ENCODE measurements at places on chromosomes 5 and 9.
A peak's percentile ranks its signal among the peaks of the same experiment; 100 is the strongest.

GRCh38 chr5:173324115-173325001 is 3.9 kb downstream of the STC2 start:
- peak; percentile 93 for DNase-seq

DNA sequence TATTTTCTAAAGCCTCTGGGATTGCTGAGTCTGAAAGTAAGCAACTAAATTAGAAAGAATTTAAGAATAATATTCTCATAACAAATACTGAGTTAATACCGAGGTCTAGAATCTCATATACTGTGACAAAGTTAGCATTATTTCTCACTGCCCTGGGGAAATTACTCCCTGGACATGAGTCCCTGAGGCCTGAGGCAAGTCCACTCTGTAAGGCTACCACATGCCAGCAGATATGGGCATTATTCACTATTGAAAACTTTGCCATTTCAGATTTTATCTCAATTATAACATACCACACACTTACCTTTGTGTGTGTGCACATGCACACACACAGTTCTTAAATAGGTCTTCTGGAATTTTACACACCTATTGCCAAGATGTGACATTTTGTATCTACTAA is 22.9 kb downstream of the ELL2 start:
- no peak for DNase-seq

DNA sequence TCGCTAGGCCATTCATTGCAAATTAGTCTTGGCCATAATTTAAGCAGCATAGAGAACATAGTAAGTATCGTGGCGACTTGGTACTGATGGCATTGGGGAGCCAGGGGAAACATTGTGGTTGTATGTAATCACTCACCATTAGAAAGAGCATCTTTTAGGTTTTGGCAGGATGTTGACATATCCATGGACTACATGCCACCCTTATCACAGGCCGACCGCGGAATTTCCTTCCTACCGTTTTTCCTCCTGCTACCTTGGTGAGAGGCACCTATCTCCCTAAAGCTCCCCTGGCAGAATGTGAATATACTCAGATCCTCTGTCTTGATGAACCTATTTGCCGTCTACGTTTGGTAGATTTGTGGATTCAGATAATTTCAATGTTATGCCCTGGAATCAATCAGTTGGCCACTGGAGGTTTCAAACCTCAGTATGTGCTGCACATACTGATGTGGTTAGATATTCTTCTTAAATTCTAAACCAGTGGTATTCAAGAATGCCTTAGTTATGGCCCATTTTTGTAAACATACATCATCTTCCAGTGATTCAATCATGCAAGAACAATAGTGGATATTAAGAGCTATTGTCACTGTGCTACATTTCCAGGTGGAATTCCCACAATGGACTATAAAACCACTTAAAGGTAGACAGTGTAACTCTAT is 271.0 kb upstream of the HAPLN1 start:
- DNase-seq, result no peak

DNA sequence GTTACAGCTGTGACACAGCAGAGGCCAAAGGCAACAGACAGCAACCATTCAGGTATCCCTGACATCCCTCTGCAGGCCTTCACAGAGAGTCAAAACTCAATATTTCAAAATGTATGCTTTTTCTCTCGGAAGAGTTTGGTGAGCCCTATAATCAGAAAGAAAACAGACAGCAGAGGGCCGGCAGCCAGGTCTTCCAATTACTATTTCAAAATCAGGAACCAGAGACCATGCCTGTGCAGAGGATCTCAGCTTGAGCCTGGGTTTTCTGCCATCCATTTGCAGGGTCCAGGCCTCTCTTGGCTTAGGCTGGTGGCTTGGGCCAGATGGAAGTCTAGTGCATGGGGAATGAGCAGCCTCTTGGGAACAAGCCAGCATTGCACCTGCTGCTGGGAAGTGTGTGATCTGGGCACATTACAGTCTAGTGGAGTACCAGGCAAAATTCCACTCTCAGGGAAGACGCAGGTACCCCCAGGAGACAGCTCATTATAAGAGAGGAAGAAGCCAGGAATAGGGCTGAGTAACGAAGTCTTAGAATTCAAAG is 231.3 kb downstream of the ENC1 start:
- DNase-seq, result peak; percentile 79

GRCh38 chr9:122360891-122361290 is 9.9 kb upstream of the PTGS1 start:
- DNase-seq, result no peak

DNA sequence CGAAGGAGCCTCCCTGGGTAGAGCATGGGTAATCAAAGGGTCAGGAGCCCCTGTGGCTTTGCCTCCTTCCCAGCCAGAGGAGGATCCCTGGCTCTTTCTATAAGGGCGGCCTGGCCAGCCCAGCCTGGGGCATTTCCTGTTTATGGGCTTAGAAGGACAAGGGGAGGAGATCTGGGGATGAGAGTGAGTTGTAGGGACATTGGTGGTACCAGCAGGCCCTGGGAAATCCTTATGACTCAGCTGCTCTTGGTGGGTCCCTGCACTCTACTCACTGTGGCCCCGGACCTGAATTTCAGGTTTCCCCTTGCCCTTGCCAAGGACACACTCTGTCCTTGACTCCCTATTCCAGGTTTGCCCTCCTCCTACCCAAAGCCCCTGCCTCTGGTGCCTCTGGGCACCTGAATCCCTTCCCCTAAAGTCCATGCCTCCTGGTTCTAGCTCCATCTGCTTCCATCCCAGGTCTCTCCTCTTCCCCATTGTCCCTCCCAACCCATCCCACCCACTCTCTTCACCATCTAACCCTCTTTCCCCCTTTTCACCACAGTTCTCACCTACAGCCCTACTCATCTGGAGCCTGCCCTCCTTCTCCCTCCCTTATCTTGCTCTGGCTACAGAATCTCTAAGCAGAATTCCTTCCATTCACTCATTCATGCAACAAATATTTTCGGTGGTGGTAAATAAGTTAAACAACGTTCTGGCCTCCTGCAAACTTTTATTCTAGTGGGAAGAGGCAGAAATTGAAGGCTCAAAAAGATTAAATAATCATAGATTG is 34.9 kb downstream of the PCDH1 start:
- DNase-seq, result no peak

GRCh38 chr5:166994226-166994625 is 1297.2 kb upstream of the WWC1 start:
- no peak for DNase-seq

- DNase-seq, result no peak
Measured at GRCh38 chr5:90632791-90633190, 74.2 kb downstream of the ADGRV1 start.

DNA sequence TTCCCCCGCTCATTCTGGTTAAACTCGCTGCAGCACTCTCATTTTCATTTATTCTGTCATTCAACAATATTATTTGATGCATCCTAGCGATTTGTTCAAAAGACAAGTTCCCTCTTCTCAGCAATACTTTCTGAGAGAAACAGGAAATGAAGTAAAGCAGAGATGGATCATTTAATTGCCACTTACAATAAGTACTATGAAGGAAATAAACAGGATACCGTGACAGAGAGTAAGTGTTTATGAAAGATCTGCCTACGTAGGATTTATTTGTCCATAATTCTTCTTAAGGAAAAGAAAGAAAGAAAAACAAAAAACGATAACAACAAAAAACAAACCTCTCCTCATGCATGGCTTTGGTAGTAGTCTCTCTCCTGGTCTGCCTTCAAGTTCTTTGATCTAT is 406.8 kb upstream of the ZNF608 start:
- no peak for DNase-seq

DNA sequence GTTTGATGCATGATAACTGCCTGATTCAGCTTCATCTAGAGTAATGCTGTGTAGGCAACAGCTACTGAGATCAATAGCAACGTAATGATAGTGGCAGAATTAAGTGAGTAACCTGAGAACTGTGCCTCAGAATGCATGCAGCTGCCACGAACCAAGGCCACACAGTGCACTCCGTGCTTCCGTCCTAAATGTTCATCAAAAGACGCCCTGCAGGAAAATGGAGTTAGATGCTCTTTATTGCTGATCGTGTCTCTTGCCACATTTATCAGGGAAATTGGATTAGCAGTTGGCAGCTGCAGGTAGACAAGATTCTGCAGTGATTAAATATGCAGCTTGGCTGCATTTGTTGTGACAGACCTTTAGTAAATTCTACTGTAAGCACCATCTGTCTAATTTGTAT is 107.7 kb upstream of the TLX3 start:
- DNase-seq, result peak; percentile 77

- DNase-seq, result no peak
Measured at GRCh38 chr5:43469671-43470391, 13.8 kb downstream of the TMEM267 start.

GRCh38 chr5:179314606-179315355 is 30.5 kb downstream of the ADAMTS2 start:
- no peak for DNase-seq

GRCh38 chr5:54964405-54964804 is 21.0 kb downstream of the ESM1 start:
- peak; percentile 50 for DNase-seq

DNA sequence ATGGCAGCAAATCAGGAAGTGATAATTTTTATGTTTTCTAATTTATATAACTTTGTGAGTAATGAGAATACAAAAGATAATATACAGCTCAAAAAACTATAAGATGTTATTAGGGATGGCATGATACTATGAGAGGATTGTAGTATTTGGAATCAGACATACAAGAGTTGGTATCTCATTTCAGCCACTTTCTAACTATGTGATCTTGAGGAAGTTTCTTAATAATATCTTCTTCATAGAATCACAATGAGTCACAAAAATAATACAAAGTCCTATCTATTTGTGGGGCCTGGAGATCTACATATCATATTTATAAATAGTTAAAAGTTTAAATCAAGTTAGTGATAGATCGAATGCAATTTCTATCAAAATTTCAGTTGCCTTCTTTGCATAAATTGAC is 23.7 kb upstream of the TMED7 start:
- no peak for DNase-seq

GRCh38 chr5:167658889-167659288 is 632.6 kb upstream of the WWC1 start:
- no peak for DNase-seq

GRCh38 chr5:4942831-4943178 is 197.3 kb upstream of the ADAMTS16 start:
- no peak for DNase-seq

DNA sequence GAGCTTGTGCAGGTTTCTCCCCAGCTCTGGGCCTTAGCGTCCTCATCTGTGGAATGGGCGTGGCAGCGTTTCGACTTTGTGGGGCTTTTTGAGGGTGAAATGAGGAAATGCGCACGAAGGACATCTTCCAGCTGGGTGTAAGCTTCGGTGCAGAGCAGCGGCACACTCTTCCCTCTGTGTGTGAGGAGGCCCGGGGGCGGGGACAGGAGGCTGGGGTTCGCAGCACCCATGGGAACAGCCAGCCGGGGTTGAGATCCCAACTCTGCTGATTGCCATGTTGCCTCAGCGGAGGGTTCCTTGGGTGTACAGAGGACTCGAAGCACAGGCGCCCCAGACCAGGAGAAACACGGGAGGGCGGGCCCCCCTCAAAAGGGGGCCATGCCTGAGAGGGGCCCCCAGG is 265.6 kb downstream of the NSG2 start:
- no peak for DNase-seq

- DNase-seq, result no peak
Measured at GRCh38 chr9:37678789-37679273, 28.1 kb downstream of the FRMPD1 start.

- DNase-seq, result no peak
Measured at GRCh38 chr9:125189011-125189360, 617 bp downstream of the PPP6C start.

GRCh38 chr5:143560378-143560777 is 156.9 kb upstream of the NR3C1 start:
- no peak for DNase-seq

- no peak for DNase-seq
Measured at GRCh38 chr9:114248299-114248707, 74.6 kb upstream of the ORM1 start.

- DNase-seq, result no peak
Measured at GRCh38 chr9:38687389-38687842, 32.5 kb downstream of the FAM240B start.

DNA sequence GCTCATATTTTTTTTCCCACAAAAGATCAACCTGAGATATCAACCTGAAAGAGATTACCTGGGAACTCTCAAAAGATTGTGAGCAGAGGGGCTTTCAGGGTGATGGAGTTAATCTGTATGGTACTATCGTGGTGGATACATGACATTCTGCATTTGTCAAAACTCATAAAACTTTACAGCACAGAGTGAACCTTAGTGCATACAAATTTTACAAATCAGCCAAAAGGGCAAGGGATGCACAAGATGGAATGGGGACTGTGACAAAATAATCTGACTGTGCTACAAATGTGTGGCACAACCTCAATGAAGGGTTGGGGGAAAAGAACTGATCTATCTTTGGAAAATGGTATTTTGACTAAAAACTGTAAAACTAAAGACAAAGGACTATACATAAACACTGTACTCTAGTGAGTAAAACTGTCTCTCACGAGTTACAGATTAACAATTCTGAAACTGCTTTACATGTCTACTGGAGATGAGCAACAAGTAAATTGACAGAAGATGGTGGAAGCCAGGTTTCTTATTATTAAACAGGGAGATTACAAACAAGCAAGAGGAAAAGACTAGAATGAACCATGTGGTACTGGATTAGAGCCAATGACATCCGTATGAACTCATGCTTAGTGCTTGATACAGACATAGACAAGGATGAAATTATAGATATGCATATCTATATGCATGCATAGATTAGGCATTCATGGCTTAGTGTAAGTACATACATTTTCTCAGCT is 24.8 kb upstream of the RLN1 start:
- no peak for DNase-seq

DNA sequence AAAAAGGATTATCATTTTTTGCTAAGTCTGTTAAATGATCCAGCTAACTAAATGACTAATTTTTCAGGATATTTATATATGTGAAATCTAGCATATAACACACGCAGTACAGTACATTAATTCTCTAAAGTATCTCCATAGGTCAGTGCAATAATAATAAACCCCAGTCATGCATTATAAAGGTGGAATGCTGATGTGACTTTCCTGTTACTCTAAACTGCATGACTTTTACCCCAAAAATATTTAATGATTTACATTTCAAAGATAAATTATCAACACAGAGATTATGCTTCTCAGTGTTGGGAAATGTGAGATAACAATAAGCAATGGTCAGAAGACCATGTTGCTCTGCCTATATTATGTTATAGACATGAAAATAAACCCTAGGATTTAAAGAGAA is 34.1 kb upstream of the PAM start:
- DNase-seq, result no peak

DNA sequence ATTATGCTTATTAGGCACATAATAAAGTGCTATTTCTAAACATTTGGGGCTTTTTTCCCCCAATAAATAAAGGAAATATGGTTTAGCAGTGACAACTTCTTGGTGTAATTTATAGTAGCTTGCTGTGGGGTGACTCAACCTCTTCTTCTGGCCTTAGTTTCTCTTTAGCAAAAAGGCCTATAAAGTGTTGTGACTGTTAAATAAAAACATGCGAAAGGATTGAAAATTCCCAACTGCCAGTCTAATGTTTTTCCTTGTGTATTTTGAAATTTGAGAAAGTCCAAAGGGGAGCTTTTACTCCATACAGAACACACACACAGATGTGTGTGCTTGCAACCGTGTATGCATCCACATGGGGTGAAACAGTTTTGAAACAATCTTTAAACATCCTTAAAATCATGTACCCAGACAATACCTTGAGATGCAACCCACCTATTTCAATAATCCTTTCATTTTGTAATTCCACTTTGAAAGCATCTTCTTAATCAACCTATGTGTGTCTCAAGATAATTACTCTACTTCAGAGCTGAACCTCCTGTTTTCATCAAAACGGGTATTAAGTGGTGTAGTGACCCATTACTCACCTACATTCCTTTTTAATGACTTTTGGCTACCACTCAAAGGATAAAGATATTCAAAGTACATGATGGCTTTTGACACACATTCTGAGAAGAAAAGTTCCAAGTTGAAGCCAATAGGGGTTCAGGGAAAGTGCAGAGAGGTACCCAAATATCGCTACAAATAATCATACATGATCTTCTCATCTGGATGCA is 123.8 kb downstream of the DROSHA start:
- DNase-seq, result no peak
